Putamen (tissue), 1 donor: ENCODE measurements at places on chromosomes 12 and 14.

- no peak for DNase-seq
Observed at GRCh38 chr14:62138593-62138992, 376.4 kb downstream of the SNAPC1 start.

DNA sequence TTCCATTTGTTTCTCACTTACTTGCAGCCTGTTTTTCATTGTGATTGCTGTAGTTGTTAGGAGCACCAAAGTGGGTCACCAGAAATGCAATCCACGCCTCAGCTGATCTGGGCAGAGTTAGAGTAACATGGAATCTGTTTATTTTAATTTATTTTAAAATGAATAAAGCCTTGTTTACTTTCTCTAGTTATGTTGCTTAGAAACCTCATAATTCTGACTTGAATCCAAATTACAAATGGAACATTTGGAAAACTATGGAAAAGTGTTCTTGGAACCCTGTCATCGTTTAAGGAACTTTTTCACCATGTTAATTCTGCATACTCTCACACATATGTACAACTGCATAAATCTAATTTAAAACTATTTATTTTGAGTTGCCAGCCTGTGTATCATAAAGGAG is 92.2 kb upstream of the DAAM1 start:
- DNase-seq, result no peak

DNA sequence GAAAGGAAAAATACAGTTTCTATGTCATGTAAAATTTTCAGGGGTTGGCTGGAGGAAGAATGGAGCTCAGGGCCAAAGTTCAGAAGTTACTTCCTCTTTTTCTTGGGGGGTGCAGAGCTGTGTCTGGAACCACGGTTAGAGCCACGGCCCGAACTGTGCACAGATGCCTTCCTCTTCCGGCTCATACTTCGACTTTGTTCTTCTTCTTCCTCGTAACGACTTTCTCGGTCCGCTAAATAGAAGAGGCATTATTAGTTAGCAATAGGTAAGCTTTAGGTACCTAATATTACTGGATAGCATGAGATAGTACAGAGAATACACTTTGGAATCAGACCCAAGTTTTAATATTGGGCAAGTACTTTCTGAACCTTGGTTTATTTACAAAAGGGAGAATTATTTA is 31.2 kb downstream of the SUPT16H start:
- DNase-seq, result no peak

DNA sequence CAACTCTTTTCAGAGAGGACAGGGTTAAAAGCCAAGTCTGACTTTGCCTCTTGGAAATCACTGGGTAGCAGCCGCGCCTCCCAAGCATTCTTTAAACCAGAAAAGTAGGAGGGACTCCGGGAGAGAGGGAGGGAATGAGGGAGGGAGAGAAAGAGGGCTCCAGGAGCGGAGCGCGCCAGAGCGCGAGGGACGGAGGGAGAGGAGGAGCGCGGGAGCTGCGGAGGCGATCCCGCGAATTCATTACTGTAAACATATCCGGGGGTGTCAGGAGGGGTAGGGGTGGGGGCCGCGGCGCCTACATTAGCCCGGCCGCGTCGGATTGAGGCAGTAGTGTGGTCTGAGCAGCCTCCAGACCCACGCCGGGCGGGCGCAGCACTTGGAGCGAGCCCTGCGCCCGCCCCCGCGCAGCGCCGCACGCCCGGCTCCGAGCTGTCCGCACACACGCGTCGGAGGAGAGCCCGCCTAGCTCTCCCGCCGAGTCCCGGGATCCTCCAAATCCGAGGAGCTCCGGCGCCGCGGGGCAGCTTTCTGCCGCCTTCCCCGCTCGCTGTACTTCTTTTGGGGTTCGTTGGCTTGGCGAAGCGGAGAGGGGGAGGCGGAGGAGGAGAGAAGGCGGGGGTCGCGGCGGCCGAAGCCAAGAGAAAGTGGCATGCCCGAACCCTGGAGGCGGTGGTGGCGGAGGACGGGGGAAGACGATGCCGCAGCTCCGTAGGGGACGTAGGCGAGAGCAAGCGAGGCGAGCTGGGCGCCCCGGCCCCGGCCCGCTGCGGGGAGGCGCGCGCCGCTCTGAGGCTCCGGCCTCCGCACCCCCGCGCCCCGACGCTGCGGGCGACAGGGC is 3.3 kb downstream of the FLRT2 start:
- peak; percentile 80 for DNase-seq

DNA sequence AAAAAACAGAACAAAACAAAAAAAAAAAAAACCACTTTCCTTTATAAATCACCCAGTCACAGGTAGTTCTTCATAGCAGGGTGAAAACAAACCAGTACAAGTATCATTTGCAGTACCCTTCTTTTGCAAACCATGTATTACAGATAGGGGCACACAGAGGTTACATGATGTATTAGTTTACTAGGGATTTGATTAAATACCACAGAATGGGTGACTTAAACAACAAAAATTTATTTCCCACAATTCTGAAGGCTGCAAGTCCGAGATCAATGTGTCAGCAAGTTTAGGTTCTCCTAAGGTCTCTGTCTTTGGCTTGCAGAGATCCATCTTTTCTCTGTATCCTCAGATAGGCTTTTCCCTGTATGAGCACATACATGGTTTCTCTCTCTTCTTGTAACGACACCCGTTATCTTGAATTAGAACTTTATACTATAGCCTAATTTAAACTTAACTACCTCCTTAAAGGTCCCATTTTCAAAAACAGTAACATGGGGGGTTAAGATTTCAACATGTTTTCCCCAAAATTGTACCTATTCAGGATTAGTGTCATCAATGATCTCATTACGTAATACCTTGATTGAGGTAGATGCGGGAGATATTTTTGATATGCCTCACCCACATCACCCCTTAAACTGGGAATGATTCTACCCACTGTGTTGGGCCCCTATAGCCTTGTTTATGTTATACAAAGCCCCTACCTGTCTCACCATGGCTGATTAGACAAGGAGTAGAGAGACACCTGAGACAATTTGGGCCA is 3.5 kb upstream of the CEP128 start:
- no peak for DNase-seq

GRCh38 chr12:18415227-18415626 is 153.9 kb downstream of the PIK3C2G start:
- no peak for DNase-seq

DNA sequence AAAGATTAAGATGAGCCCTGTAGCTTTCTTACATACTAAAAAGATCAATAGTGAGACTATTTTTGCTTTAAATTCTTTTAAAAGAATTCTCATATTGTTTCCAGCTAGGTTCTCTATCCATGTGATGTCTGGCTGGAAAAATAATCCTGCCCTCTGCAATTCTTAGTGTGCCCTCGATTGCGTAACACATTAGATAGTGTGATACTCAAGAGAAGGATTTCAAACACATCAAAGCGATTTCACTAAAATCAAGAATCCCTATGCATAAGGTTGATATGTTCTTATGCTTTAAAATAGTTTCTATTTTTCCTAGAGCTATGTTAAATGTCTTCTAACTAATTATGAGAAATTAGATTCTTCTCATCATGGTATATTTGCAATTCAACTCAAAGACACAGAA is 127.3 kb upstream of the PLEKHA5 start:
- no peak for DNase-seq

DNA sequence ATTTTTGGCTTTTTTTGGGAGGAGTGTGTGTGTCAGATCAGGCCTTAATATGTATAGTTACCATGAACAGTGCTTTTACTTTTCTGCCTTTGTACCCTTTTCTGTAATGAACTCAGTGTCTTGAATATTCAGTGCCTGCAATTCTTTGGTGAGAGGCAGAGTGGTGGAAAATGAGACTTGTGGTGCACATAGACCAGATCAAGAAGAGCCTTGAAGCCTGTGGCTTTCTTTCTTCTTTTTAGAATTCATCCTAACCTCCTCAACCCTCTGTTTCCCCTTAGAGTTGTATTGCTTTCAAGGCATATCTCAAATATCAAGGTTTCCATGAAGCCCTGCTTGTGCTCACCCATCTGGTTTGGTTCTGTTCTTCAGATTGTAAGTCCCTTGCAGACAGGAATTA is 2.6 kb downstream of the YLPM1 start:
- no peak for DNase-seq

- no peak for DNase-seq
Observed at GRCh38 chr12:92911339-92911738, 17.8 kb downstream of the EEA1 start.

DNA sequence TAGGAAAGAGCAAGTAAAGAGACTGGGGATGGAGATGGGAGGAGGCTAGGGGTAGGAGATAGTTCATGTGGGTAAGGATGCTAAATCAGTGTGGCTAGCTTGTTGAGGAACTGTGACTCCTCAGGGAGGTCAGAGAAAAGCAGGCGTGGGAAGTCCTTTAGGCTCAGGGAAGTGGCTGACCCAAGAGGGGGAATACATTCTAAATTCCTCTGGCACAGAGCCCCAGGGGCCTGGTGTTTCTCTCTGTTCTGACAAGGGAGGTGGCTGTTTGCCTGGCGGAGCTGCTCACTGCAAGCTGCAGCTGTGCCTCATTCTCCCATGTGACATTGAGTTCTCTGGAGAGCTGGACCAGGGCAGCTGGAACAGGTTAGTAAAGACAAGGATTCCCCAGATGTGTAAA is 152.2 kb upstream of the SLC38A2 start:
- no peak for DNase-seq

DNA sequence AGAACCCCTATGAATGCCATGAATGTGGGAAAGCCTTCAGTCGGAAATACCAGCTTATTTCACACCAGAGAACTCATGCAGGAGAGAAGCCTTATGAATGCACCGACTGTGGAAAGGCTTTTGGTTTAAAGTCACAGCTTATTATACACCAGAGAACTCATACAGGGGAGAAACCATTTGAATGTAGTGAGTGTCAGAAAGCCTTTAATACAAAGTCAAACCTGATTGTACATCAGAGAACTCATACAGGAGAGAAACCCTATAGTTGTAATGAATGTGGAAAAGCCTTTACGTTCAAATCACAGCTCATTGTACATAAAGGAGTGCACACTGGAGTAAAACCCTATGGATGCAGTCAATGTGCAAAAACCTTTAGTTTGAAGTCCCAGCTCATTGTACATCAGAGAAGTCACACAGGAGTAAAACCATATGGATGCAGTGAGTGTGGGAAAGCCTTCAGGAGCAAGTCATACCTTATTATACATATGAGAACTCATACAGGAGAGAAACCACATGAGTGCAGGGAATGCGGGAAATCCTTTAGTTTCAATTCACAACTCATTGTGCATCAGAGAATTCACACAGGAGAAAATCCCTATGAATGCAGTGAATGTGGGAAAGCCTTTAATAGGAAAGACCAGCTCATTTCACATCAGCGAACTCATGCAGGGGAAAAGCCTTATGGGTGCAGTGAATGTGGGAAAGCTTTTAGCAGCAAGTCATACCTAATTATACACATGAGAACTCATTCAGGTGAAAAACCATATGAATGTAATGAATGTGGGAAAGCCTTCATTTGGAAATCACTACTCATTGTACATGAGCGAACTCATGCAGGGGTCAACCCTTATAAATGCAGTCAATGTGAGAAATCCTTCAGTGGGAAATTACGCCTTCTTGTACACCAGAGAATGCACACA is 22.3 kb downstream of the ZNF268 start:
- DNase-seq, result no peak

GRCh38 chr14:94123868-94124267 is 5.5 kb downstream of the IFI27L2 start:
- no peak for DNase-seq

GRCh38 chr12:20646239-20646827 is 48.8 kb upstream of the SLCO1C1 start:
- DNase-seq, result peak; percentile 33

- peak; percentile 45 for DNase-seq
Observed at GRCh38 chr14:91177073-91178034, 63.5 kb downstream of the DGLUCY start.

DNA sequence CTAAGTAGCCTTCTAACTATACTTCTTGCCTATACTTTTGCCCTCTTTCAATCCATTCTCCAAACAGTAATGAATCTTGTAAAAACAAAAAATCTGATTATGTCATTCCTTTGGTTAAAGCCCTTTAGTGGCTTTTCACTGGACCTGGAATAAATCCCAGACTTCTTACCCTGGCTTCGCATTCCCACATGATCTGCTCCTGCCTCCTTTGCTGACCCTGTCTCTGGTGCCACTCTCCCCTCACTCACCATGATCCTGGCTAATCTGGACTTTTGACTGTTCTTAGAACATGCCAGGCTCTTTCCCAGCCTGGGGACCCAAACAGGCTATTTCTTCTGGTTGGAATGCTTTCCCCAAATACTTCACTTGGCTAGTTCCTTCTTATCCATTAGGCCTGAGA is 7.9 kb downstream of the MIA2 start:
- no peak for DNase-seq

GRCh38 chr12:49557917-49558215 is 10.1 kb downstream of the MCRS1 start:
- DNase-seq, result no peak

DNA sequence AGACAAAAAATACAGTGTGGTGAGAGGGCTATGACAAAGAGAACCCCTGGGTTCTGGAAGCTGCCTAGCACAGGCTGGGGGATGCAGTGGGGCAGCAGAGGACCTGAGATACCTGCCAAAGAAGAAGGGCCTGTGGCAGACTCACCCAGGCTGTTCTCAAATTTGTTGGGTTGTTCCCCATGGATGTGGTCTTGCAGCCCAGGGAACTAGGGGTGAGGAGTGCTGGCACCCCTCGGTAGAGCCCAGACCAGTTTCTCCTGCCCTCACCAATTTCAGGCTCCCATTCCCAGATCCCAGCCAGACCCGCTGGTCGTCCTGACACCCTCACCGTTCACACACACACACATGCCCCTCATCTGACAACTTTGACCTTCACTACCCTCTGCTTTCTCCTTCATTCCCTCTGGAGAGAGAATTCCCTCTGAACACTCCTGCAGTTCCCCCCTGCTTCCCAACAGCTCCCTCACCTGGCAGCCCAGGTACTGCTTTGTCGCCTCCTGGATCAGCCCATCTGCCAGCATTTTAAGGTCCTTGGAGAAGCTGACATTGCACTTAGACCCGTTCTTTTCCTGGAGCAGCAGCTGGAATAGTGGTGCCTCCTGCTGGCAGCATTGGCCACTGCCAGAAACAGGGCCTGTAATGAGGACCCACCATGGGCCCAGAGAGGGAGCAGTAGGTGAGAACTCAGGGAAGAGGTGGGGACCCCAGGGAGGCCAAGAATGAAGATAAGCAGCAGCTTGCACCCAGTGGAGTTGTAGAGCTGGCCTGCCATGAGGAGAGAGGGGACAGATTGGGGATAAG is 5.9 kb upstream of the GDF11 start:
- DNase-seq, result no peak

- DNase-seq, result no peak
Observed at GRCh38 chr14:69010648-69011047, 31.5 kb upstream of the ACTN1 start.

GRCh38 chr14:84806181-84806580 is 723.8 kb upstream of the FLRT2 start:
- DNase-seq, result no peak

DNA sequence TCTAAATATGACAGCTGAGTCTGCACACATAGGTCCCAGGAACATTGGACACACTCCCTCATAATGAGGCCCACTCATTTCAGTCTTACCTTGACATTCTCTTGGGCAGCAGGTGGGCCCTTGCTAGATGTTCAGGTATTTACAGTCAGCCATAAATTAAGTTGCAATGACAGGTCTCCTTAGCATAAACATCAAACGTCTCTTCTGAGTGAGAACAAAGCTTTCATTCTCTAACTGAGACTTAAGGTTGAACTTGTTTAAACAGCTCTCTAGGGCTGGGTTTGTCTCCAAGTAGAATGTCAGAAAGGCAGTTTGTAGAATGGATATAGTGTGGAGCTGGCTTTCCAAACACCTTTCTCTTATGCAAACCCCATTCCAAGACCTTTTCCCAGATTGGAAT is 10.3 kb downstream of the ACVR1B start:
- DNase-seq, result no peak

- no peak for DNase-seq
Observed at GRCh38 chr14:43475757-43476156, 1031.3 kb downstream of the FSCB start.
